Parietal lobe (tissue), 2 donors: ENCODE measurements at places on chromosomes 13 and 19. TPM values are rescaled to one million over a fixed set of nuclear protein-coding genes. Genes with fewer than 3 reads are reported as not detected.

SACS gene
- total RNA-seq: 202 TPM

CCNA1 gene
- total RNA-seq: 6.9 TPM

ZSCAN4 gene
- not detected for total RNA-seq

PCDH9 gene
- total RNA-seq: 126 TPM

MEDAG gene
- 0.31 TPM for total RNA-seq

RDH8 gene
- not detected for total RNA-seq
